ENCODE measurements at places on chromosomes 2 and 18.

- H3K4me1 ChIP-seq, result peaks cover 15% of the 10 kb centered on the region
- peaks cover 17% of the 10 kb centered on the region for H3K36me3 ChIP-seq
- no peak overlapping the region for H3K4me3 ChIP-seq
- H3K27ac ChIP-seq, result no peak overlapping the region
- H3K27me3 ChIP-seq, result no peaks in the 10 kb centered on the region
Observed at GRCh38 chr2:160368988-160369930, 124.3 kb downstream of the RBMS1 start.

DNA sequence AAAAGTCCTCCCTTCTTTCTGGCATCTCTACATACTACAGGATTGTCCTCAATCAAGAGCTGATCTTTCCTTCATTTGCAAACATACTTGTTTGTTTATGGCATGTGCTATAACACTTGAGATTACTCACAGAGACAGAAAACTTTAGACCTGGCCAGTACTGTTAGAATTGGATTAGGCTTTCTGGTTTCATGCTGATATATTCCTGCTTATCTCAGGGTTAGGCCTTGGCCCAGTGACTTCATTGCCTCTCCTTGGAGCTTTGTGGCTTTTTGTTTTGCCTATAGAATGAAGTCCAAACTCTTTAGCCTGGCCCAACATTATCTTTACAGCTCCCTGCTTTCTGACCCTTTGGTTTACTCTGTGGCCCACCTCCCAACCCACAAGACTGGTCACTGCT, 363.3 kb downstream of the ALK start:
- no peak overlapping the region for H3K27ac ChIP-seq
- no peaks in the 10 kb centered on the region for H3K27me3 ChIP-seq
- no peak overlapping the region for H3K4me3 ChIP-seq
- no peaks in the 10 kb centered on the region for H3K4me1 ChIP-seq

DNA sequence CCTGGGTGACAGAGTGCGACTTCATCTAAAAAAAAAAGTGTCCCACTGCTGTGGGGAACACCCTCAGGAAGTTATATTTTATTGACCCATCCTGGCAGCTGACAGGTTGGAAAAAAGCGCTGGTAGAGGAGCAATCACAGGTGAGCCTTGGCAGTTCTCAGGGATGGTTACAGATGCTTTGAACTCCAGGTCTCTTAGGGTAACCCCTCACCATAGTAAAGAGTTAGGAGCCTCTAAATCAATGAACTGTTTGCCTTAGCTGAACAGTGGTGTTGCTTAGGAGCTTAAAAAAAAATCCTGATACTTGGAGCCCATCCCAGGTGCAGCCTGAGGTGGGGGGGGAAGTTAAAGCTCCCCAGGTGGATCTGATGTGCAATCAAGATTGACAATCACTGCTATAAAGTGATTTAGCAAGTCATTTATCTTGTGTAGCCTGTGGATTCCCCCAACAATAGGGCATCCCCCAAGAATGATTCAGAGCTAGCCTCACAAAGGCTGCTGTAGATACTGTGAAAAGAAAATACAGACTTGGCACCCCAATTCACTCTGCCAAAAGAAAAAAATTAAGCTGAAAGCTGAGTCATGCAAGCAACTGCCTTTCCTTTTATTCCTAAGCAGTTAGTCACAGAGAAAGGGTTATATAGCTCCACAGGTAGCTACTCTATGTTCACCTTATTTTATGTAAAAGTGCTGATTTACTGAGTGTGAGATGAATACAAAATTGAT, 14.8 kb downstream of the SLC16A14 start:
- DNase-seq, result no peak
- no peaks in the 10 kb centered on the region for H3K4me1 ChIP-seq
- H3K27me3 ChIP-seq, result no peaks in the 10 kb centered on the region
- H3K36me3 ChIP-seq, result no peaks in the 10 kb centered on the region
- H3K4me3 ChIP-seq, result no peak overlapping the region

DNA sequence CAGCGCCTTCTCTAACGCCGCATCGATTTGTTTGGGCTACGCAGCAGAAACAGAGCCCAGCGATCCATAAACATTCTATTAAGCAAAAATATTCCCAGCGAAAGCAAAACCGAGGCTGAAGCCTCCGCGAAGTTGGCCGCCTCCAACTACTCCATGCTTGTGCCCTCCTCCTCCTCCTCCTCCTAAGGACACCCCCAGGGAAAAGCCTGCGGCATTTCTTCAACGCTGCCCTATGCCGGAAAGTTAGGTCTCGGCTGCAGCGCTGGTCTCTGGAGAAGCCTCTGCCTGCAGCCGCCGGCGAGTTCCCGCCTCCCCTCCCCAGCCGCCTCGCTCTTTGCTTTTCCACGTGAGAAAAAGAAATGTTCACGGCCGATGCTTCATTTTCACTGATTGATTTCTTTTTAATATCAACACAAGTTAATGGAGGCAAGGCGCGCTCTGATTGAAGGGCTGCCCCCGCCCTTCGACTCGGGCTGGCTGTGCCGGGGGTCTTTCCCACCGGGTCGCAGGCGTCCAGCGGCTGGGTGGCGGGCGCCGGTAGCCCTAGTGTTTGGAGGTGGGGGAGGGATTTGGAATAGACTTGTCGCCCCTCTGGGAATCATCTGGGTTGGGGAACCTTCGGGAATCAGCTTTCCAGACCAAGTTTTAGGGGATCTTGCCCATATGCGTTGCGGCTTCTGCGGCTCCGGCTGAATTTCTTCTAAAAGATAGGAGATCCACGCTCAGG, 3.9 kb downstream of the NRP2 start:
- H3K27me3 ChIP-seq, result peaks cover 36% of the 10 kb centered on the region
- H3K27ac ChIP-seq, result no peak overlapping the region
- H3K4me3 ChIP-seq, result peak overlapping the region; percentile 22

DNA sequence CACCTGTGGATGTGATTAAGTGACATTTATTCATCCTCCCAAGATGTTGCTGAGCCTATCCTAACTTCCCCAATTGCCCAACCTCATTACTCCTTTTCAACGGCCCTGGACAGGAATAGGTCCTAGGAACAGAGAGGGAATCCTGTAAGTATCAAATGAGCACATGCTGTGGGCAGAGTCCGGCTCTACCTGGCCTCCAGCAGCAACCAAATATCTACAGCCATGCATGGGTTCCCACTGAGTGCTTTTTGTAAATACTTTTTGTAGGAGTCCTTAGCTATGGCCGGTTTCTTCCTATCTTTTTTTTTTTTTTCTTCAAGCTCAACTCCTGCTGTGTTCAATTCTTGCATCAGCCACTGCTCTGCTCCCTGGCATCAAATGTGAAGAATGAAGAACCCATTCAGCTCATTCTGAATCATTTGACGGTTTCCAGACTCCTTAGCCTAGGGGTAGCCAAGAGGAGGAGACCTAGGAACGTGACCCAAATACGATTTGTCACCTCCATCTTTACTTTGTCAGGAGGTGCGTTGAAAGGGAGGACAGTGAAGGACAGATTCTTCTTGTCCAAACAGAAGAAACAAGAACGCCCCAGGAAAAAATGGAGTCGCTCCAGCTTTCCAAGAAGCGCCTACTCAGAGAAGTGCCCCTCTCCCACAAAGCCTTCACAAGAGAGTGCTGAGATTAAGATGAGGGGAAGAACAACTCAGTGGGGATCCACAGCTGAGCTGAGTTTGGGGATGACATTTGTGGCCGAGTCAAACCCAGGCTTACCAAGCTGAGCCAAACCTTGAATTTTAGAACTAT, 46.7 kb upstream of the LCLAT1 start:
- no peak overlapping the region for H3K4me3 ChIP-seq
- no peaks in the 10 kb centered on the region for H3K27me3 ChIP-seq
- no peaks in the 10 kb centered on the region for H3K36me3 ChIP-seq
- no peak overlapping the region for H3K27ac ChIP-seq
- DNase-seq, result no peak
- no peaks in the 10 kb centered on the region for H3K4me1 ChIP-seq

GRCh38 chr2:127142663-127143630, 36.0 kb upstream of the BIN1 start:
- H3K27me3 ChIP-seq, result no peaks in the 10 kb centered on the region
- no peak overlapping the region for H3K27ac ChIP-seq
- no peaks in the 10 kb centered on the region for H3K4me1 ChIP-seq
- no peaks in the 10 kb centered on the region for H3K36me3 ChIP-seq

DNA sequence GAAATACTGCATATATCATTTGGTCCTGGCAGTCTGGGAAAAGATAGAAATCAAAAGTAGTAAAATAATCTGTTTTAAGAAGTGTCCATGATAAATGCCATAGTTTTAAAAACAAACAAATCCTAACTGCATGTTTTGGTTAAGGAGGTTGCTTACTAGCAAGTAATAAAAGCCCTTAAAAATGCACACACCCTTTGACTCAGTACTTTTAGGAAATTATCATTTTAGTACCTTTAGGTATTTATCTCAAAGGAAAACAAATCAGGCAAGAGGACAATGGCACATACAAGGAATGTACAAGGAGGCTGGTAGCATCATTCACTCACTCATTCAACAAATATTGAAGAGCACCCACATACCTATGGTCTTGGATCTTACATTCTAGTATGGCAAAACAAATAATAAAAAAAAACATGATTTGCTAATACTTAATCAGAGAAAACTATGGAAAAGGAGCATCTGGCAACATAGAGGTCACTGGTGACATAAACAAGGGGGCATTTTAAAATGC, 67.6 kb downstream of the OLA1 start:
- no peak for DNase-seq
- no peak overlapping the region for H3K4me3 ChIP-seq
- H3K36me3 ChIP-seq, result no peaks in the 10 kb centered on the region
- H3K27me3 ChIP-seq, result no peaks in the 10 kb centered on the region
- no peaks in the 10 kb centered on the region for H3K4me1 ChIP-seq
- H3K27ac ChIP-seq, result no peak overlapping the region

DNA sequence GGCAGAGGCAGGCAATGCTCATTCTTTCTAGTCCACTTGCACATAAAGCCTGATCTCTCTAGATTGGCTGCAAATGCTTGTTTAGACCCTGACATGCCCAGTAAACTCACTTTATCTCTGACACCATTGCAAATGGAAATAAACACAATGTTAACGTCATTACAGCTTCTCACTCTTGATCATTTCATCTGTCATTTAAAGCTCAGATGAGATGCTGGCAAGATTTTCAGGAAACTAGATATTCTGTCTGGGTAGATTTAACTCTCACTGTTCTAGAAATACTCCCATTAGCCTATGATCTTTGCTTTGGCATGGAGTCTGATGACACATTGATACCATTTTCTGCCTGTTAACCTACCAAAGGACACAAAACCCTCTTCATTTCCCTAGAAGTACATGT, 320.7 kb upstream of the HNRNPA3 start:
- DNase-seq, result no peak
- H3K4me3 ChIP-seq, result no peak overlapping the region
- no peaks in the 10 kb centered on the region for H3K27me3 ChIP-seq
- no peak overlapping the region for H3K27ac ChIP-seq

GRCh38 chr2:67043781-67044478, 353.2 kb upstream of the ETAA1 start:
- H3K27me3 ChIP-seq, result no peaks in the 10 kb centered on the region
- no peak for DNase-seq
- H3K4me1 ChIP-seq, result no peaks in the 10 kb centered on the region

DNA sequence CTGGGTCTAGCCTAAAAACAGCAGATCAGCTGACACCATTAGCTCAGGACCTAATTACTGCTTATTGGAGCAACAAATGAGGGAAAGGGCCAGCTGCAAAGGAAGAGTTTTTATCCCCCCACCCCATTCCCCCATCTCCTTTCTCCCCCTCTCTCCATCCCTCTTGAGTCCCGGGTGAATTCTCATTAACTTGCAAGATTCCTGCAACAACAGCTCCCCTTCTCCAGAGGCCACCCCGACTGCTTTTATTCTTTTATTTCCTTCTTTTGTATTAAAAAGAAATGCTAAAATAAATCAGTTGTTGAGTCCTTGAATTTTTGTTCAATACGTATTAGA, 473 bp upstream of the NOL4 start:
- no peaks in the 10 kb centered on the region for H3K36me3 ChIP-seq
- H3K27ac ChIP-seq, result no peak overlapping the region
- no peak for DNase-seq
- H3K4me1 ChIP-seq, result no peaks in the 10 kb centered on the region
- H3K27me3 ChIP-seq, result no peaks in the 10 kb centered on the region
- no peak overlapping the region for H3K4me3 ChIP-seq

DNA sequence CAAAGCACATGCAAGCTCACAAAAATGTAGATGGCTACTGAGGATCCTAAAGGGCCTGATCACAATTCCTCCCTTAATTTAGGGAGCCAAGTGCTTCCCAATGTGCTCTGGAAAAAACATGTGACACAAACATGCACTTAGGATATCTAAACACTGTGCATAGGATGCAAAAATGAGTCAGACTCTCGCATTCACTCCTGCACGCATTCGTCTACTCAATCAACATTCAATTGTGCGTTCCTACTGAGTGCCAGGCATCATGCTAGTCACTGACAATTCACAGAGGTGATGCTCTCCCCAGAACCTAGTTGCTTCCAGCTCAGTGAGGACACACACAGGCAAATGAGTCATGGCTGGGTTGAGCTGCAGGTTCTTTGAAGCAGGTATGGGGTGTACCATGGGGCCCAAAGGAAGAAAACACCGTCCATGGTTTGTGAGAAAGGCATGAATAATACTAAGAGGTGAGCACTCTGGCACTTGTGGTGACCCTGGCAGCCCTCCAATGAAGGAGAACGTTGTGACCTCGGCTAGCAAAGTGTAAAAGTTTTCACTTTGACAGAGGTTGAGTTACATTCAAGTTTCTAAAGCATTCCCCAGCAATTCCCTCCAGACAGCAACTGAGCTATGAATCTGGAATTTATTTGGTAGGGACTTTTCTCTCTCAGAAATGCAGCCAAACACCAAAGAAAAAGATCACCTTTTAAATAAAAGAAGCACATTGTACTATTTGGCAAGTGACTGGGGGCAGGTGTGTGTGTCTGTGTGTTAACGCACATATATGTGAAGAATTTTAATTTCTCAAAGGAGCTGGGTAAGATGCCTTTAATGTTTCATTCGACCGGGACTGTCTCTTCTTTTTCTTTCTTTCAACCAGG, 173.3 kb downstream of the ALPK2 start:
- no peaks in the 10 kb centered on the region for H3K27me3 ChIP-seq
- no peak overlapping the region for H3K4me3 ChIP-seq
- no peaks in the 10 kb centered on the region for H3K4me1 ChIP-seq

Measured in effector memory CD4-positive, alpha-beta T cell (primary cell).